ENCODE measurements at places on chromosomes 5 and 9. TPM values are rescaled to one million over a fixed set of nuclear protein-coding genes. Genes with fewer than 3 reads are reported as not detected.

The OCLN gene
- total RNA-seq = 2.0 TPM

DNA sequence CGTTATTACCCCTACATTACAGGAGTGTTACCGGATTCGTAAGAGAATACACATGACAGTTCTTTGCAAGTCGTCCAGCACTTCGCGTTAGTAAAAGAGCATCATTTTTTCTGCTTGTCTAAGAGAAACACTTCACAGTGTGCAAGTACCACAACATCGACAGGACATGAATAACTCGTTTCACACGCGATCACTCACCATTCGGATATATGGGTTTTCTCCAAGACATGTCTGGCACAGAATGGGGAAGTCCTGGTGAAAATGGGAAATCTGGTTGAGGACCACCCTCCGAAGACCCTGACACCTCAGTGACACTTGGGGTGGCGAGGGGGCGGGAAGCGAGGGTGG, 642 bp downstream of the RBM22 start:
- DNase-seq = no peak

- DNase-seq = no peak
Measured at GRCh38 chr5:151388960-151389359, 41.6 kb upstream of the SLC36A2 start.

The REEP2 gene
- total RNA-seq = 6.1 TPM

The TMEFF1 gene
- not detected for total RNA-seq

The CCDC112 gene
- total RNA-seq = 4.4 TPM

All from Right ventricle myocardium superior (tissue), 1 donor.